Activated CD4-positive, alpha-beta T cell treated with anti-CD3 and anti-CD28 coated beads for 24 hours (primary cell): ENCODE measurements at places on chromosomes 2 and 18.

- DNase-seq, result no peak
Measured at GRCh38 chr18:55577812-55578539, 10.0 kb downstream of the TCF4 start.

GRCh38 chr2:160402501-160402900 lies 91.1 kb downstream of the RBMS1 start:
- no peak for DNase-seq

- no peak for DNase-seq
Measured at GRCh38 chr2:178208817-178209216, 14.5 kb downstream of the OSBPL6 start.

- no peak for DNase-seq
Measured at GRCh38 chr2:224894356-224894755, 147.9 kb downstream of the DOCK10 start.

GRCh38 chr2:19868224-19868623 lies 33.6 kb downstream of the TTC32 start:
- no peak for DNase-seq

DNA sequence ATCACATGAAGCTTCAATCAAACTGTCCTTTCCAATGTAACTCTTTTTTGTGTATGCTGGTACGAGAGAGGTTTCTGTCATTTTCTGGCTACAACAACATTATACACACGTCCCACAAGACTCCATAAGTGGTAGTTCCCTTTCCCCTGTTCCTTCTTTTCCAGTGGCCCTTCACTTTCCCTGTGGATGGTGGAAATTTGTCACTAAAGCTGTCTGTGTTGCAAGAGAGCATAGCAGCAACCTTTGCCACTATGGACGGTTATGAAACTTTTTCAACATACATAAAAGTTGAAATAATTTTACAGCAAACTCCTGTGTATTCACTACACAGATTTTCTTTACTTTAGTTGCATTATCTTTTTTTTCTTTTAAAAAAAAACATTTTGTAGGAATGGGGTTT lies 18.7 kb downstream of the DBI start:
- no peak for DNase-seq

- DNase-seq, result no peak
Measured at GRCh38 chr2:10777111-10777841, 35.3 kb downstream of the PDIA6 start.

GRCh38 chr2:54586494-54586893 lies 130.4 kb downstream of the SPTBN1 start:
- DNase-seq, result no peak

DNA sequence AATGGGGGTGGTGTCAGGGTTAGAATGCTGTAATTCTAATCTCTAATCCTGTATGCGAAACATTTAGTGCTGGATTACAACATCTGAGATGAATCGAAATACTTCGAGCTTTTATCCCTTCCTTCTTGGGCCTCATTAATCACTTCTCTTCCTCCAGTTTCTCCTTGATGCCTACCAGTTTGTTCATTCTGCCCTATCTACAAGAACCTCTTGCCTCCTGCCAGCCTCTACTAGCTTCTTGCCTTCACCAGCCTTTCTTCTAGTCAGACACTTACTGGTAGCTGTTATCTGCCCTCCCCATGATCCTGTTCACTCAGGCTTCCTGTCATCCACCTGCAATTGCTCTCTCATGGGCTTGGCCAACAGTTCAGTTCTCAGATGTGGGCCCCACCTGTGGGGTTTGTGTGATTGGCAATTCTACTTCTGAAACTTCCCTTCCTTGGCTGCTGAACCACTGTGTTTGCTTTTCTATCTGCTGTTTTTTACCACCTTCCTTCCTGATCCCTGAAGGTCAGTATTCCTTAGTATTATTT lies 15.4 kb upstream of the FARP2 start:
- DNase-seq, result no peak

- no peak for DNase-seq
Measured at GRCh38 chr18:5395860-5396448, 100.4 kb upstream of the ZBTB14 start.

- no peak for DNase-seq
Measured at GRCh38 chr2:232333361-232334135, 45.0 kb upstream of the ALPP start.

DNA sequence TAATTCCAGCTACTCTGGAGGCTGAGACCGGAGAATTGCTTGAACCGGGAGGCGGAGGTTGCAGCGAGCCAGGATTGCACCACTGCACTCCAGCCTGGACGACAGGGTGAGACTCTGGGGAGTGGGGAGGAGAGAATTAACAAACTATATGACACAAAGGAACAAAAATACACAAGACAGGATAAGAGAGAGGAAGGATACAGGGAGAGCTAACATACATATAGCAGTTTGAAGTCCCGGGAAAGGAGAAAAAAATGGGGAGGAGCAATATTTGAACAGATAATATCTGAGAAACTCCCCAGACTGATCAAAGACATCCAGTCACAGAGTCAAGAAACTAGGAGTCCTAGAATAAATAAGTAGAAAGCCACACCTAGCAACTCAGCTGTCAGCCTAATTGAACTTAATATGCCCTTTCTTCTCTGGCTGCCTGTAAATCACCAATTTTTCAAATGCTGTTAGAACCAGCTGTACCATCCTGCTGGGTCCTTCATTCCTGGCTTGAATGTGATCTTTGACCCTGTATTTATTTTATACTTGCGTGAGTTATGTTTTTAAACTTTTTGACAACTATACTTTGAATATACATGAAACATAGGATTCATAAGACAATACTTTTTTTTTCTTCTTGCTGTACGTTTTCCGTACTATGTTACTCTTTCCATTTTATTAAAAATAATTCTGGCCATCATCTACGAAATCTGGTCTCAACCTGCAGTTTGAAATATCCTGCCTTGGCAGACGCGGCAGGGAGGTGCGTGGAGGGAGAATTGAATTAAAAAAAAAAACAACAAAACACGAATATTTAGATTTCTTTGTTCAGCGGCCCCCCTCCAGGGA lies 876 bp upstream of the CYP27A1 start:
- DNase-seq, result no peak

GRCh38 chr2:178954049-178954448 lies 95.9 kb downstream of the CCDC141 start:
- no peak for DNase-seq

DNA sequence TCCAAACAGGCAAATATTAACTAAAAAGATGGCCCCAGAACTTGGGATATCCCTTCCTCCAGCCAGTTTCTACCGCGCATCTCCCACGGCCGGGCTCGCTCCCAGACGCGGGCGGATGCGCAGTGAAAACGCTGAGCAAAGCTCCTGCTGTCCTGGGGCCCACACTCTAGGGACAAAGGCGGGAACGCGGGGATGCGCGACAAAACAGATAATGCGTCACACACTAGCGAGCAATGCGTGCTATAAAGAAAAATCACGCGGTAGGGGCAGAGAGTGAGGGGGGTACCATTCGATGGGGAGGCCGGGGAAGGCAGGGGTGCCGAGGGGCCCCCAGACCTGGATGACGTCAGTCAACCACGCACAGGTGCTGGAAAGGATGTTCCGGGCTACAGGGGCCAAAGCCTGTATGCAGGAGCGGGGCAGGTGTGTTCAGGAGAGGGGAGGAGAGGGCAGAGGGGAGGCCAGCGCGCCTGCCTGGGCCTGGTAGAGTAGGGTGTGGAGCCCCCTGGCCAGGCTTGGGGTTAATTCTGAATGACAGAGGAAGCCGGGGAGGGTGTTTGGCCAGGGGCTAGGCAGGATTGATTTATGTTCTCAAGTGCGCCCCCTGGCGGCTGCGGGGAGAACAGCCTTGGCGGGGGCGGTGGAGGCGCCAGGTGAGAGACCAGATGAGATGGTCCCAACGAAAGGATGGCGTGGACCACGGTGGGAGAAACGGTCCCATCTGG lies 14.9 kb upstream of the ITM2C start:
- DNase-seq, result peak; percentile 69
